ENCODE measurements at places on chromosomes 5 and 9. TPM values are rescaled to one million over a fixed set of nuclear protein-coding genes. Genes with fewer than 3 reads are reported as not detected.

Gene FOXD4L4
- total RNA-seq = 0.78 TPM

DNA sequence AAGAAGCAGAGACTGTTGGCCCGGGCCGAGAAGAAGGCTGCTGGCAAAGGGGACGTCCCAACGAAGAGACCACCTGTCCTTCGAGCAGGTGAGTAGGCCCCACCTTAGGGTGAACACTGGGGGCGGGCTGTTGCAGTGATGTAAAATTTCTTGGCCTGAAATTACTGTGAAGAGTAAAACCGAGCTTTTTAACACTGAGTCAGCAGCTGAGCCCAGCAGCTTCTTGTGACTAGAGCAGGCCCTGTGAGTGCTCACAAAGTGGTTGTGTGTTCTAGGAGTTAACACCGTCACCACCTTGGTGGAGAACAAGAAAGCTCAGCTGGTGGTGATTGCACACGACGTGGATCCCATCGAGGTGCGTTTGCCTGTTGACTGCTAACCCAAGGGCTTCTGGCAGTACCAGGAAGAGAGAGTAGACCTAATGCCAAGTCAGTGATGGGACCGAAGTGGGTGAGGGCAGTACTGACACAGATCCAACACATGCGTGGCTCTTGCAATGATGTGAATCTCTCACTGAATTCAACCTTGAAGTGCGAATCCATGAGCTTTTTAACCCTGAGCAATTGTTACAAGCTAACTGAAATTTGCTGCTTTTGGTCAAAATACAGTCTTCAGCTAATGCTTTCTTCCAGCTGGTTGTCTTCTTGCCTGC lies 2.1 kb downstream of the RPL7A start:
- DNase-seq = no peak

GRCh38 chr5:171102877-171103610 lies 206.0 kb upstream of the TLX3 start:
- DNase-seq = no peak

DNA sequence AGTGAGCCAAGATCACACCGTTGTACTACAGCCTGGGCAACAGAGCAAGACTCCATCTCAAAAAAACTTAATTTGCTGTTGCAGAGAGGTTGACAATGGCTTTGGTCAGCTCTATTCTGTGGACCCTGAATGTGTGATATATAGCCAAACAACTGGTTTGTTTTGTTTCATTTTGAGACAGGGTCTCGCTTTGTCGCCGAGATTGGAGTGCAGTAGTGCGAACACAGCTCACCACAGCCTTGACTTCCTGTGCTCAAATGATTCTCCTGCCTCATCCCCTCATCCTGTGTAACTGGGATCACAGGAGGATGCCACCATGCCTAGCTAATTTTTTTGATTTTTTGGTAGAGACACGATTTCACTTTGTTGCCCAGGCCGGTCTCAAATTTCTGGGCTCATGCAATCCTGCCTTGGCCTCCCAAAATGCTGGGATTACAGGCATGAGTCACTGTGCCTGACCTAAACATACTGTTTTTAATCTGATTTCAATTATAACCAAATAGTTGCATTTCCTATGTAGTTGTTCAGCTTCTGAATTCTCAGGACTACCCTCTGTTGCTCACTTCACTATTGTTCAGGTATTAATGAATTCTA lies 9.8 kb downstream of the RNF183 start:
- no peak for DNase-seq

- no peak for DNase-seq
These were observed 2.8 kb upstream of the TBCA start for GRCh38 chr5:77778881-77779438.

Gene PCDHGB4
- total RNA-seq = 12.9 TPM

DNA sequence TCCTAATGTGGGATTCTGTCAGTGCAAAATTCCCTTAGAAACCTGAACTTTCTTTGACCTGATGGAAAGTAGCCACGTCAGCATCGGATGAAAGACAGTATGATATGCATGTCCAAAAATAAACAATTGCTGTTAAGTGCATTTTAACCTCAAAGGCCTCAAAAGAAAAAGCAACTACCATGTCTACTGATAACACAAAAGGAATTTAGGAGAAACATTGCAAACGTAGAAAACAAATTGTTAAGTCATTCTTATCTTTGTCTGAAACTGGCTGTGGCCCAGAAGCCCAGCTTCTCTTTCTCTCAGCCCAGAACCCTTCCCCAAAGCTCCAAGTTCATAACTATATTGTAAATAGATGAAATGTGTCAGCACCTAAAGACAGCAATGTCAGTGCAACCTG lies 11.1 kb upstream of the LHFPL2 start:
- no peak for DNase-seq

DNA sequence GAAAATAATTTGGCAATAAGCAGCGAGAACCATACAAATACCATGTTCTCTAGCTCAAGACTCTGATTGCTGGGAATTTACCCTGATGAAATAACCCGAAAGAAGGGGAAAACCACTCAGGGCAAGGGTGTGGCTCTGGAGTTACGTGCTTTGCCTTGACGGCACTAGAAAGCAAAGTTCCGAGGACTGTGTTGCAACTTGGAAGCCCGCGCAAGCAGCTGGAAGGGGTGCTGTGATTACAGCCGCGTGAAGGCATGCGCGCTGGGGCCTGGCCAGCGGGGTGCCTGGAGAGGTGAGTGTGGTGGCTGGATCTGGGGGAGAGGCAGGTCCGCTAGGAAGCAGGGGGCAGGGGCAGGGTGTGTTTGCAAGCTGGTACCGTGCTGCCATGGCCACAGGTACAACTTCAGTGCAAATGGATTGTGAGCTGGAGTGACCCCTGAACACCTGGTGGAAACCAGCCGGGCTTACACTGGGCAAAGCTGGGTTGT lies 52.6 kb upstream of the CNOT6 start:
- no peak for DNase-seq

Gene PCDHB2
- total RNA-seq = 14.2 TPM

- no peak for DNase-seq
These were observed 76.2 kb downstream of the TSPAN17 start for GRCh38 chr5:176723440-176723839.

GRCh38 chr9:136370037-136370436 lies 3.4 kb downstream of the CARD9 start:
- DNase-seq = no peak

GRCh38 chr9:134204041-134204440 lies 39.7 kb upstream of the RNU6ATAC start:
- DNase-seq = no peak

- DNase-seq = no peak
These were observed 18.1 kb downstream of the ANKS6 start for GRCh38 chr9:98778251-98778650.
